ENCODE measurements at places on chromosomes 13 and 19. TPM values are rescaled to one million over a fixed set of nuclear protein-coding genes. Genes with fewer than 3 reads are reported as not detected.

GRCh38 chr19:35628264-35628564 lies 622 bp upstream of the RBM42 start:
- no peak for DNase-seq

DNA sequence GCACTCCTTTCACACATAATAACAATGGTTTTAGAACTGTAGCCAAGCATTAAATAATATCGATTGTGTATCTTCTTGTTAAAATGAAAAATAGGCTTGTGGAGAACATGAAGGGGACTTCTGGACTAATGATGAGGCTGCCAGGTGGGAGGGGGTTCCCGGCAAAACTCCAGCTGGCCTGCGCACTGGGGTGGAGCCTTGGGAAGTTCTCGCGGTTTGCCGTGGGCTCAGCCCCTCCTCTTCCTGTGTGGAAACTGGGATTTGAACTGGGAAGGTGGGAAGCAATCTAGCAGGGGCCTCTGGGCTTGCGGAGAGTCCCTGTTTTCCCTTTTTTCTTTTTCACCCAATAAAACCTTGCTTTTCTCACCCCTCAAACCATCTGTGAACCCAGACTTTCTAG lies 113.7 kb upstream of the SLITRK1 start:
- DNase-seq: no peak

GRCh38 chr19:38213911-38214625 lies 10.0 kb downstream of the DPF1 start:
- no peak for DNase-seq

- DNase-seq: peak; percentile 83
Observed at GRCh38 chr19:17107546-17108452, 32.2 kb downstream of the MYO9B start.

- DNase-seq: no peak
Observed at GRCh38 chr13:89550938-89551337, 1796.5 kb upstream of the MIR17HG start.

DNA sequence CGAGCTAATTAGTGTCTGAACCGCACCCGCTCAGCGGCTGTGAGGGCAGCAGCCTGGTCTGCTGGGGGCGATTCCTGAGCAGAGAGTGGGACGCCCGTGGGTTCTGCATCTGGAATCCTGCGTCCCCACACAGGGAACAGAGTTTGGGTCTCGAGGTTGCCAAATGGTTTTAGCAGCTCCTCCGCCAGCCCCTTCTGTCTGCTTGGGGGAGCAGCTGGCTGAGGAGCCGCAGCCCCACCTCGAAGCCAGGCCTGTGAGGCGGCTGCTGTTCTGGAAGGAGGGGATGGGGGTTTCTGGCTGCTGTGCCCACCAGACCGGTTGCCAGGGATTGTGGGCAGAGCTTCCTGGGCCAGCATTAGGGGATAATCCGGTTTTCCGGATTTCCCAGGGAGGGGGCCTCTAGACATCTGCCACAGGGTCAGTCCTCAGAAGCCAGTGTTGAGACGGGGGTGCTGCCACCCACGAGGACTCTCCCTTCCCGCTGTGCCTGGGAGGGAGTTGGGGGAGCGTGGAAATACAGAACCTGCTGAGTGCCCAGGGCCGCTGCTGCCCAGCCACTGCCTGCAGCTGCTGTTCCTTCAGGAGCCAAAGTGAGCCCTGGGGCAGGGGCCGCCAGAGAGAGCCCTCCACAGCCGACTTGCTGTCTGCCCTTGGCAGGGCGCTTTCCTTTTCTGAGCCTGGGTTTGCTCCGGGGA lies 2.0 kb downstream of the CDC34 start:
- no peak for DNase-seq

DNA sequence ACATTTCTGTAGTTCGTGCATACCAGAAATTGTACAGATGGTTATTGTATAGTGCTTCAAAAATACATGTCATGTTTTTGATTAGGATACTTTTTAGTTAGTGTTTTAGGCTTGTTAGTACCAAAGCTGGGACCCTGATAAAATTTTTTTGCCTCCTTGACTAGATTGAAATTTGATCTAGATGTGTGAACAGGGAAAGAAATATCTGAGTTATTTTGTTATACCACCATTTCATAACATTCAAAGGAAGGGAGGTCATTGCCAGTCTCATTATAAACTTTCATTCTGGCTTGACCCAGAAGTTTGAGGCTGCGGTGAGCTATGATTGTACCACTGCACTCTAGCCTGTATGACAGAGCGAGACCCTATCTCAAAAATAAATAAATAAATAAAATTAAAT lies 9.0 kb downstream of the LMO7 start:
- no peak for DNase-seq

GRCh38 chr19:3469638-3470499 lies 10.5 kb downstream of the SMIM24 start:
- DNase-seq: no peak

DNA sequence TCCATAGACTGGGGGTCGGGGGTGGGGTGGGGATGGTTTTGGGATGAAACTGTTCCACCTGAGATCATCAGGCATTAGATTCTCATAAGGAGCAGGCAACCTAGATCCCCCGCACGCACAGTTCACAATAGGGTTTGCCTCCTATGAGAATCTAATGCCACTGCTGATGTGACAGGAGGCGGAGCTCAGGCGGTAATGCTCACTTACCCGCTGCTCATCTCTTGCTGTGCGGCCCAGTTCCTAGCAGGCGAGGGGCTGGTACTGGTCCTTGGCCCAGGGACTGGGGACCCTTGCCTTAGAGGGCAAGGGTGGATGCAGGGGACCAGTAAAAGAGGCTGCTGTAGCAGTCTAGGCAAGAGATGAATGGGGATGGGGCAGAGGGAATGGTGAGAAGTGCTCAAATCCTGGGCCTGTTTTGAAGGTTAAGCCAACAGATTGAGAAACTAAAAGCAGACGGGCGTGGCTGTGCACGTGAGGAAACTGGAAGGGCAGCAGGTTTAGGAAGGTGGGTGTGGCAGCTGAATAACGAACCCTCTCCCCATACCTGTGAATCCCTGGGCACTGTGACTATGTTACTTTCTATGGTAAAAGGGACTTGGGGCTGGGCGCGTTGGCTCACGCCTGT lies 1.5 kb upstream of the ERICH4 start:
- peak; percentile 20 for DNase-seq

The SWSAP1 gene
- total RNA-seq: 1.2 TPM

GRCh38 chr13:43986421-43986981 lies 106.8 kb downstream of the LACC1 start:
- no peak for DNase-seq

- DNase-seq: no peak
Observed at GRCh38 chr13:20798027-20798426, 24.3 kb upstream of the EEF1AKMT1 start.

The TSC22D1 gene
- total RNA-seq: 223 TPM

The RNASEH2A gene
- 6.3 TPM for total RNA-seq

DNA sequence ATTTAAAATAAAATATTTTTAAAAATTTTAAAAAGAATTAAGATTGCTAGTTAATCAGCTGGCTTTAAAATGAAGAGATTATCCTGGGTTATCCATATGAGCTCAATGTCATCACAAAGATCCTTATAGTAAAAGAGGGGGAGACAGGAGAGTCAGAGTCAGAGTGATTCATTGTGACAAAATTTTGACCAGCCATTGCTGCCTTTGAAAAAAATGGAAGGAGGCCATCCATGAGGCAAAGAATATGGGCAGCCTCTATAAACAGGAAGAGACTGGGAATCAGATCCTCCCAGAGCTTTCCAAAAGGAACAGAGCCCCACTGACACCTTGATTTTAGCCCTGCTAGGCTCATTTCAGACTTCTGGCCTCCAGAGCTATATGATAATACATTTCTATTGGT lies 9.3 kb upstream of the RUBCNL start:
- no peak for DNase-seq

DNA sequence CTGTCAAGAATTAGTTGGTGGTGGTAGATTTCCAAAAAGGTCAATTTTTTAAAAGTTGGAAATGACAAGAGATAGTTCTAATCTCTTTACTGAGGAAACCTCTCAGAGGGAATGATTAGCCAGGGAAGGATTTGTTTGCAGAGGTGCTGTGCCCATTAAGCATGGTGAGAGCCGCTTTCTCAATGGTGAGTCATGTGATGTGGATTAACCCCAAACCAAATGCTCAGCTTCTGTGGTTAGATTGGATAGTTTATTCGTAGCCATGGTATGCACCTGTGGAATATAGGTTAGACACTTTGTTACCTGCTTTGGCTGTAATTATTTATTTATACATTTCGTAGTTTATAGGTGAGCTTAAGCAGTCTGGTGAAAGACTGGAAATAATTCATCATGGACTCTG lies 7.1 kb downstream of the HNRNPM start:
- DNase-seq: no peak

GRCh38 chr19:3014135-3014534 lies 14.9 kb downstream of the TLE2 start:
- DNase-seq: no peak

DNA sequence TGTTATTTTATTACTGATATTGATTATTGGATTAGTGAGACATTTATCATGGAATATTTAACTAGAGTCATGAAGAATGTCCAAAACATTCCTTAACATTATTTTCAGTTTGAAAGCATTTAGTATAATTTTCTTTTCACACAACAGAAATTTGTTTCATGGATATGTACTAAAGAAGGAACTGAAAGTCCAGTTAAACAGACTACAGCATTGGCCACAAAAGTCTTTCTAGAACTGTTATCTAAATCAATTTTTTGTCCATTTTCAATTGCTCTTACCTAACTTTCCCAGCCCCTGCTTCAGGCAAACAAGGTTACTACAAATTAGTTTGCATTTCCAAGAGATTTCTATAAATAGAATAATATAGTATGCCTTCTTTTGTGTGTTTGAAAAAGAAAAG lies 1018.0 kb upstream of the PCDH20 start:
- DNase-seq: no peak

The MCEMP1 gene
- 0.67 TPM for total RNA-seq

DNA sequence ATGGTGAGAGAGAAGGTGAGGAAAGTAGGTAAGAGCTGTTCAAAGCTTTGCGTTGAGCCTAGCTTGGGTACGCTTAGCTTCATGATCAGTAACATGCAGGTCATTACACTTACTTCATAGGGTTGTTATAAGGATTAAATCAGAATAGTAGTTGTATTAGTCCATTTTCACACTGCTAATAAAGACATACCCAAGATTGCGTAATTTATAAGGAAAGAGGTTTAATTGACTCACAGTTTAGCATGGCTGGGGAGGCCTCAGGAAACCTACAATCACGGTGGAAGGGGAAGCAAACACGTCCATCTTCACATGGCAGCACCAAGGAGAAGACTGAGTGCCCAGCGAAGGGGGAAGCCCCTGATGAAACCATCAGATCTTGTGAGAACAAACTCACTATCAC lies 21.9 kb downstream of the GPALPP1 start:
- no peak for DNase-seq

GRCh38 chr13:88000787-88001186 lies 329.6 kb downstream of the SLITRK5 start:
- DNase-seq: no peak

- peak; percentile 88 for DNase-seq
Observed at GRCh38 chr19:2315818-2316353, 7.9 kb upstream of the LINGO3 start.

DNA sequence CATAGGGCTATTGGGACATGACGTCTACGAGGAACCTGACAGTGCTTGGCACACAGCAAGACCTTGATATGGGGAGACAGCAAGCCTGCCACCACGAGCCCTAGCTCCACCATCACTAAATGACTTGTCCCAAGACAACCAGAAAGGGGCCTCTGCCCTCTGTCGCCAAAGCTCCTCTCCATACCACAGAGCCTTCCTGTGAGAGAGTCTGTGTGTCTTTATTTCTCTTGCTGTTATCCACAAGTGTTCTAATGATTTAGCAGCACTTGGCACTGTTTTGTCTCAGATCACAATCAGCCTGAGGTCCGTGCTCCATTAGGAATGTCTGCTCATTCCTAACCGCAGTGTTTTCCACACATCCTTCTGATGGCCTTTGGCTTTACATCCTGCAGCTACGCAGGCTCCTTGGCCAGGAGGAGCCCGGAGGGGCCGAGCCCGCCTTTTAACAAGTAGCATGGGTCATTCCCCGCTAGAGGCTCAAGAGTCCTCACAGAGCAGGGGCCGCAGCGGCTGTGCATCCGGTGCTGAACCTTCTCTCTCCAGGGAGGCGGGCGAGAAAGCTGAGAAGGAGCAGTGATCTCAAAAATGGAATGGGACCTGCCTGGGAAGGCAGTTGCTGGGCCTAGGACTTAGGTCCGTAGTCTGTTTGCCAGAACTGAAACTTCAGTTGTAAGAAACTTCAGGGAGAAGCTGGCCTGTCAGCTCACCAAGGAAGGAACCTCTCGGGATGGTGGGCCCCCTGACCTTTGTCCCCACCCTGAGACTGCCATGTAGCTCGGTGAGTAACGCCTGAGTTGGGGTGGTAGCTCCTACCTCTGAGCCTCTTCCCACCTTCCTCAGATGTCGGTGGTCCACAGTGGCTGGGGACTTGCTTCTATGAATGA lies 61.1 kb upstream of the HMGB1 start:
- no peak for DNase-seq

DNA sequence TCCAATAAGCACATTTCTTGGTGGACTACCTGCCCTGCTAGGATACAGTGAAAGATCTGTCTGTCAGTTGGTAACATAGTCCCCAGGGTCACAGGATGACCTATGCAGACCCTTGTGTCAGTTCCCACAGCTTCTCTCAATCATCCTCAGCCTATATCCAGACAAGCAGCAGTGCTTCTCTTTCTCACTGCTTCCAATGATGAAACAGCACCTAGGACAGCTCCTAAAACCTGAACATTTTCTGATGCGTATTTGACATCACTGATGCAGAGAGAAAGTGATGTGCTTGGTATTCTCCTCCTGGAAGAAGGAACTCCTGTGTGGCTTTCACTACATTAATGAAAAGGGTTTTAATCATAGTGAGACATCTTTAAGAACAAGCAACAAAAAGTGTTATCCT lies 43.7 kb downstream of the ZNF557 start:
- DNase-seq: no peak

The CDK8 gene
- total RNA-seq: 9.7 TPM

DNA sequence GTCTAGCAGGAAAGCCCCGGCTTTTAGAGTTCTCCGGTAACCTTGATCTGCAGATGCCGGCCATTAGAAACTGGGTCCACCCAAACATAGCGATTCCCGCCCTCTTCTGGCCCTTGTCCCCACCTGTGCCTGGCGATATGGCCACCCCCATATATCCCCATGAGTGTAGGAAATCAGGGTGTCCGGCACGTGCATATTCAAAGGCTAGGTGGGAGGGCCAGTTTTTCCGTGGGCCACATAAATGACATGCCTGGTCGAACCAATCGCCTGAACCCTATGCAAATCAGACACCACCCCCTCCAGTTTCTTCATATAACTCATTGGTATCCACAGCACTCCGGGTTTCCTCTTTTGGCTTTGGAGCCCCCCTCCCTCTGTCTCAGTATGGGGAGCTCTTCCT lies 37.4 kb downstream of the ERICH4 start:
- DNase-seq: no peak

DNA sequence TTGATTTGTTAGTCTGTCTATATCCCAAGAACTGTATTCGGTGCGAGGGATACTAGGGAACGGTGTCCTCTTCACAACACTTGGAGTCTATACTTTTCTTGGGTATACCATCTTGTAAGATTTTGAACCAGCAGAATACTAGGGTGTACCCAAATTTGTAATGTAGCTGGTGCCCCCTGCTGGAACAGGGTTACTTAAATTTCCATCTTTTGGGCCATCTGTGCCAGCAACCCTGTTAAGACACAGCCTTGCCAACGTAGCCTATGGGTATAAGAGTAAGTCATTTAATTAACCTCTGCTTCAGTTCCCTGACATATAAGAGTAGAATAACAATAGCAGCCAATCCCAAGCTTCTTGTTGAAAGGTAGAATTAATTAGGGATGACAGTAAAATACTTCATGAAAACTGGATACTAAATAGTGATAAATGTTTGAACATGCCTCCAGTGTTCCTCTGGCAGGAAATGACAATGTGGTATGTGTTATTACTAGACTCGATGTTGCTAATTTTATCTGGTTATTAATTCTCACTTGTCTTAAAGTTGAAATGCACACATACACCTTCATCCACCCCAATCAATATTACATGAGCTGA lies 607.6 kb downstream of the FGF9 start:
- no peak for DNase-seq
